ENCODE measurements at places on chromosomes 2 and 18. TPM values are rescaled to one million over a fixed set of nuclear protein-coding genes. Genes with fewer than 3 reads are reported as not detected.
A peak's percentile ranks its signal among the peaks of the same experiment; 100 is the strongest.

The ABCG8 gene
- not detected for total RNA-seq

The SCYGR4 gene
- total RNA-seq, result not detected

The SLC16A14 gene
- total RNA-seq, result 0.40 TPM

The ANAPC1 gene
- 52.1 TPM for total RNA-seq

The PJVK gene
- total RNA-seq, result 1.1 TPM

The IL1B gene
- not detected for total RNA-seq

The TOGARAM2 gene
- total RNA-seq, result 8.9 TPM

The LOXL3 gene
- 0.70 TPM for total RNA-seq

The EVA1A gene
- total RNA-seq, result not detected

The QPCT gene
- not detected for total RNA-seq

GRCh38 chr2:118492335-118492734 is 355.1 kb downstream of the EN1 start:
- H3K4me3 ChIP-seq, result no peak overlapping the region
- H3K4me1 ChIP-seq, result no peaks in the 10 kb centered on the region
- H3K36me3 ChIP-seq, result no peaks in the 10 kb centered on the region
- H3K27me3 ChIP-seq, result peaks cover 3% of the 10 kb centered on the region

GRCh38 chr18:62957885-62958472 is 242.6 kb downstream of the PHLPP1 start:
- no peak overlapping the region for H3K27ac ChIP-seq
- H3K27me3 ChIP-seq, result no peaks in the 10 kb centered on the region
- H3K36me3 ChIP-seq, result no peaks in the 10 kb centered on the region
- H3K4me3 ChIP-seq, result no peak overlapping the region
- H3K4me1 ChIP-seq, result peaks cover 14% of the 10 kb centered on the region

- H3K27me3 ChIP-seq, result no peaks in the 10 kb centered on the region
- H3K4me3 ChIP-seq, result no peak overlapping the region
These were observed 91.8 kb upstream of the SERTAD2 start for GRCh38 chr2:64745562-64745961.

DNA sequence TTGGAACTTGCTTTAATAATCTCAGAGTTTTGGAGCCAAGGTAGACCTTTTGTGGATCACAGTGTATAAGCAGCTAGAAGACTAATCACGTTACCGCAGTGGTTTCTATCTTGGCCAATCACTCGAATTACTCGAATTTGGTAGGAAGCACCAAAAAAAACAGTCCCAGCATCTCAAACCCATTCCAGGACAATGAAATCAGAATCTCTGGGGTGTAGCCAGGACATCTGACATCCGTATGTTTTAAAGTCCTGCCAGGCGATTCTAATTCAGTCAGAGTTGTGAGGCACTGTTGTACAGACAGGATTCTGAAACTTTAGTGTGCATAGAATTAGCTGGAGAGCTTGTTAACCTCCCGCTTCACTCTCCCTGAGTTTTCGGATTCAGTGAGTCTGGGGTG is 30.8 kb downstream of the GRHL1 start:
- no peak for DNase-seq
- peaks cover 16% of the 10 kb centered on the region for H3K27me3 ChIP-seq
- H3K27ac ChIP-seq, result no peak overlapping the region
- H3K36me3 ChIP-seq, result peaks cover 4% of the 10 kb centered on the region
- no peak overlapping the region for H3K4me3 ChIP-seq
- peaks cover 20% of the 10 kb centered on the region for H3K4me1 ChIP-seq

GRCh38 chr2:178523596-178524134 is 43.4 kb downstream of the PLEKHA3 start:
- no peaks in the 10 kb centered on the region for H3K27me3 ChIP-seq
- H3K36me3 ChIP-seq, result peaks cover 19% of the 10 kb centered on the region
- H3K27ac ChIP-seq, result peak overlapping the region; percentile 80
- peaks cover 60% of the 10 kb centered on the region for H3K4me1 ChIP-seq
- DNase-seq, result no peak
- peak overlapping the region; percentile 89 for H3K4me3 ChIP-seq

- no peak overlapping the region for H3K27ac ChIP-seq
- no peak overlapping the region for H3K4me3 ChIP-seq
These were observed 63.8 kb upstream of the MSH6 start for GRCh38 chr2:47719099-47719498.

DNA sequence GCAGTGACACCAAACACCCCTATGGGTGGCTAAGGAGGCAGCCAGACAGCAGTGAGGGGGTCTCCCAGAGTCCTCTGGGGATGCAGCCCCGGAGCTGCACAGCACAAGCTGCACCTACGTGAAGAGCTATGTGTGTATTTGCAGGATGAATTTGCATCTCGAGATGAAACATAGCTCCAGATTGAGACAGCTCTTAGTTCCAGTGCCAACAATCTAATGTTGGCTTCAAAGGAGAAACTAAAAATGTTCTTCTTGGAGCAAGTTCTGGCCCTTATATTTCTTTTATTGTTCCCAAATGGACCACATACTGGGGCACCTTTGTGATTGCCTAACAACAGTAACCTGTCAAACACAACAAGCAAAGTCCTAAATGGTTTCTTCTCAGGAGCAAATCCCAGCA is 233.9 kb downstream of the SLC4A3 start:
- H3K4me1 ChIP-seq, result no peaks in the 10 kb centered on the region
- H3K27me3 ChIP-seq, result no peaks in the 10 kb centered on the region
- no peaks in the 10 kb centered on the region for H3K36me3 ChIP-seq
- H3K27ac ChIP-seq, result no peak overlapping the region
- no peak for DNase-seq
- no peak overlapping the region for H3K4me3 ChIP-seq

GRCh38 chr2:167404627-167405284 is 516.5 kb downstream of the XIRP2 start:
- no peaks in the 10 kb centered on the region for H3K36me3 ChIP-seq
- no peaks in the 10 kb centered on the region for H3K4me1 ChIP-seq
- no peak overlapping the region for H3K4me3 ChIP-seq

- peak; percentile 70 for DNase-seq
- H3K27me3 ChIP-seq, result no peaks in the 10 kb centered on the region
- peaks cover 6% of the 10 kb centered on the region for H3K4me1 ChIP-seq
- H3K27ac ChIP-seq, result no peak overlapping the region
- no peak overlapping the region for H3K4me3 ChIP-seq
- H3K36me3 ChIP-seq, result peaks cover 37% of the 10 kb centered on the region
These were observed 89.6 kb downstream of the UXS1 start for GRCh38 chr2:106104332-106105062.

DNA sequence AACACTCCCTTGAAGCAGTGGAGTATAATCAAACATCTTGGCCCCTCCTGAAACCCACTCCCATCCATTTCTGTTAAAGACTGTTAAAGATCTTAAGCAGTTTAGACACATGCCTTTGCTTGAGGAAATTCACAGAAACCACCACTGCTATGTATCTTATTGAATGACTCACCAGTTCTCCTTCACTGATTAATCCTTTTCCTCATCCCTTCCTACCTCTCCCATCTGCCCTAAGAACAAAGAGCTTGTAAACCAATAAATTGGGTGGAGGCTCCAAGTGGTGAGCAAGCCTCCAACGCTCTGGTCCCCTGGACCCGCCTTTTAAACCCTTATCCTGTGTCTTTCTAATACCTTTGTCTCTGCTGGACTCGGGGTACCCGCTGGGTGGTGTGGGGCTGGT is 746.1 kb downstream of the LRP1B start:
- no peaks in the 10 kb centered on the region for H3K4me1 ChIP-seq
- H3K27ac ChIP-seq, result no peak overlapping the region
- H3K27me3 ChIP-seq, result no peaks in the 10 kb centered on the region

GRCh38 chr2:24077535-24077877 is 1.4 kb upstream of the SF3B6 start:
- peak overlapping the region; percentile 98 for H3K4me3 ChIP-seq
- DNase-seq, result no peak

- DNase-seq, result no peak
- no peak overlapping the region for H3K27ac ChIP-seq
- H3K36me3 ChIP-seq, result peaks cover 15% of the 10 kb centered on the region
- no peaks in the 10 kb centered on the region for H3K27me3 ChIP-seq
These were observed 2.6 kb upstream of the PPM1B start for GRCh38 chr2:44166096-44166495.

DNA sequence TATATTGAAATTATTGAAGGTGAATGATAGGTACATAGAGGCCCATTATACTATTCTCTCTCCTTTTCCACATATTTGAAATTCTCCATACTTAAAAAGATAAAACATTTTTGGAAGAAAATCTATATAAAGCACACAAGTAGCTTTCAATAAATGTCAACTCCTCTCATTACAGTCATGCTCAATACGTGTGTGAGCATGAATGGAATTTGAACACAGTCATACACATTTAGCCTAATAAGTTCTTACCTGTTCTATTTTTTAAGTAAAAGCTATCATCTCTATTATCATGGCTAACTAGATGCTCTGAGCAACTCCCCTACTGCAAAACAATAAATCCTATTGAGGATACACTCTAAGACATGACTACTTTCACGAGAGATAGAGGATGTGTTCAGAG is 41.9 kb upstream of the SPATS2L start:
- no peak overlapping the region for H3K4me3 ChIP-seq
- H3K27me3 ChIP-seq, result peaks cover 5% of the 10 kb centered on the region
- DNase-seq, result no peak
- no peaks in the 10 kb centered on the region for H3K36me3 ChIP-seq

- H3K27ac ChIP-seq, result peak overlapping the region; percentile 21
- H3K27me3 ChIP-seq, result no peaks in the 10 kb centered on the region
- H3K36me3 ChIP-seq, result peaks cover 98% of the 10 kb centered on the region
These were observed 6.1 kb downstream of the HJURP start for GRCh38 chr2:233848276-233848675.

- no peak overlapping the region for H3K27ac ChIP-seq
- H3K27me3 ChIP-seq, result peaks cover 36% of the 10 kb centered on the region
- peak overlapping the region; percentile 28 for H3K4me3 ChIP-seq
- DNase-seq, result no peak
These were observed 3.0 kb downstream of the ACVR2A start for GRCh38 chr2:147847746-147848391.

GRCh38 chr2:195912079-195912478 is 156.6 kb downstream of the DNAH7 start:
- no peaks in the 10 kb centered on the region for H3K27me3 ChIP-seq
- H3K27ac ChIP-seq, result no peak overlapping the region
- no peak overlapping the region for H3K4me3 ChIP-seq
- no peaks in the 10 kb centered on the region for H3K4me1 ChIP-seq

GRCh38 chr2:98569197-98569793 is 39.0 kb downstream of the COA5 start:
- H3K36me3 ChIP-seq, result peaks cover 73% of the 10 kb centered on the region
- no peak overlapping the region for H3K4me3 ChIP-seq
- no peaks in the 10 kb centered on the region for H3K4me1 ChIP-seq
- no peaks in the 10 kb centered on the region for H3K27me3 ChIP-seq
- H3K27ac ChIP-seq, result no peak overlapping the region

- H3K4me1 ChIP-seq, result peaks cover 64% of the 10 kb centered on the region
- H3K27me3 ChIP-seq, result peaks cover 2% of the 10 kb centered on the region
- peaks cover 9% of the 10 kb centered on the region for H3K36me3 ChIP-seq
- peak overlapping the region; percentile 93 for H3K27ac ChIP-seq
- no peak for DNase-seq
These were observed 104.5 kb upstream of the TAF1B start for GRCh38 chr2:9738535-9739496.

GRCh38 chr2:22375096-22375495 is 1009.9 kb upstream of the KLHL29 start:
- no peaks in the 10 kb centered on the region for H3K4me1 ChIP-seq
- DNase-seq, result no peak
- H3K36me3 ChIP-seq, result no peaks in the 10 kb centered on the region

- peaks cover 15% of the 10 kb centered on the region for H3K4me1 ChIP-seq
- no peaks in the 10 kb centered on the region for H3K27me3 ChIP-seq
- no peak overlapping the region for H3K4me3 ChIP-seq
- DNase-seq, result peak; percentile 26
These were observed 256.7 kb downstream of the HDAC4 start for GRCh38 chr2:239143858-239144712.

- H3K27me3 ChIP-seq, result no peaks in the 10 kb centered on the region
- no peak overlapping the region for H3K4me3 ChIP-seq
- no peaks in the 10 kb centered on the region for H3K36me3 ChIP-seq
- H3K4me1 ChIP-seq, result peaks cover 6% of the 10 kb centered on the region
- no peak overlapping the region for H3K27ac ChIP-seq
These were observed 68.6 kb downstream of the ZC3H6 start for GRCh38 chr2:112343827-112344585.

DNA sequence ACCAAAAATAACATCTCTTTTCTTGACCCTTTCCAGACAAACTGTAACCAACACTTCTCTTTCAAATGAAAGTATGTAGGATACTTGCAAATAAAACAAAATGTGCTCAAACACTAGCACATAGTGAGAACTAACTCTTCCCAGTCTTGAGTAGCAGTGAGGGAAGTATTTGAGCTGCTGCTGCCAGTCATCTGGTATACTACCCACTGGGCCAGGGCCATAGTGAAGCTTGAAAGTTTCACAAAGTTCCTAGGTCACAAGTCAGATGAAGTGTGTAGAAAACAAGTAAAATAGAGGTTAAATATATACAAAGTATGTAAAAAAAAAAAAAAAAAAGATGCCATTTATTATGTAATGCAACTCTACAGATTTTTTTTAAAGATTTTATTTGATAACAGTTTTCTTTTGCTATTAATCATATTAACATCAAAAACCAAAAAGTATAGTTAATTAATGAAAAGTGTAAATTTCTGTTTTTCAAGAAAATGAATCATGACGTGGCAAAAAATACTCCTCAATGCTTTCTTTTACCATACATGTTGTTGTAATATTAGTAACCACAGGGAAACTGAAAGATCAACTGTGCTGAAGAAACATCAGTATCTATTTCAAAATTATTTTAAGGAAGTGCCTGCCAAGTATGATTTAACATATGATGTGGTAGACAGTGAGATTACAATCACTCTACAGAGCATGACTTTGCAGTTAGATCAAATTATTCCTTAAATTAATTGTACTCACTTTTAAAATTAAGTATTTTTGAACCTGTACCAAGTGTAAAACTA is 21.6 kb upstream of the TRIB2 start:
- no peaks in the 10 kb centered on the region for H3K4me1 ChIP-seq
- H3K36me3 ChIP-seq, result no peaks in the 10 kb centered on the region
- no peak overlapping the region for H3K27ac ChIP-seq

DNA sequence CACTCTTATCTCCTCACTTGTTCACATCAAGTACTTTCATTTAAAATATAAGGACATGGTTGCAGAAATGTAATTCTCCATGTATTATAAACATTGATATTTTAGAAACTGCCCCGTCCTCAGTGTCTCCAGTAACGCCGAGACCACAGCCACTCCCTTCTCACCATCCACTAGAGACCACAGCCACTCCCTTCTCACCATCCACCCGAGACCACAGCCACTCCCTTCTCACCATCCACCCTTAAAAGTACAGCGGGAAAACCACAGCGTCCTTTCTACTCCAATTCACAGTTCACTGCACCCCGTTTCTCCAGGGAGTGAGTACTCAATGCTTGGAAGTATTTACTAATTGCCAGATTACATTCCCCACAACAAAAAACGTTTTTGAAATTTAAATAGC is 1452.2 kb upstream of the ACVR2A start:
- no peak overlapping the region for H3K27ac ChIP-seq
- H3K4me1 ChIP-seq, result peaks cover 1% of the 10 kb centered on the region
- H3K36me3 ChIP-seq, result no peaks in the 10 kb centered on the region
